ENCODE measurements at places on chromosomes 3 and 15.

GRCh38 chr3:78644847-78645246 lies 1123.0 kb downstream of the ROBO1 start:
- DNase-seq: no peak

- DNase-seq: no peak
Observed at GRCh38 chr3:167493244-167493643, 19.4 kb upstream of the SERPINI2 start.

GRCh38 chr15:31371520-31372240 lies 45.0 kb downstream of the KLF13 start:
- no peak for DNase-seq

DNA sequence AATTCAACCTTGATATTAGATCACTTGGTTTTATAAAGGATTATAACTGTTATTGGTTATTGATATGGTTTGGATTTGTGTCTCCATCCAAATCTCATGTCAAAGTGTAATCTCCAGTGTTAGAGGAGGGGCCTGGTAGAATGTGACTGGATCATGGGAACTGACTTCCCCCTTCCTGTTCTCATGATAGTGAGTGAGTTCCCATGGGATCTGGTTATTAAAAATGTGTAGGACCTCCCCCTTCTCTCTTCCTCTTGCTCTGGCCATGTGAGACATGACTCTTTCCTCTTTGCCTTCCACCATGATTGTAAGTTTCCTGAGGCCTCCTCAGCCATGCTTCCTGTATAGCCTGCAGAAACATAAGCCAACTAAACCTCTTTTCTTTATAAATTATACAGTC lies 136.0 kb upstream of the UBE2E2 start:
- DNase-seq: no peak

DNA sequence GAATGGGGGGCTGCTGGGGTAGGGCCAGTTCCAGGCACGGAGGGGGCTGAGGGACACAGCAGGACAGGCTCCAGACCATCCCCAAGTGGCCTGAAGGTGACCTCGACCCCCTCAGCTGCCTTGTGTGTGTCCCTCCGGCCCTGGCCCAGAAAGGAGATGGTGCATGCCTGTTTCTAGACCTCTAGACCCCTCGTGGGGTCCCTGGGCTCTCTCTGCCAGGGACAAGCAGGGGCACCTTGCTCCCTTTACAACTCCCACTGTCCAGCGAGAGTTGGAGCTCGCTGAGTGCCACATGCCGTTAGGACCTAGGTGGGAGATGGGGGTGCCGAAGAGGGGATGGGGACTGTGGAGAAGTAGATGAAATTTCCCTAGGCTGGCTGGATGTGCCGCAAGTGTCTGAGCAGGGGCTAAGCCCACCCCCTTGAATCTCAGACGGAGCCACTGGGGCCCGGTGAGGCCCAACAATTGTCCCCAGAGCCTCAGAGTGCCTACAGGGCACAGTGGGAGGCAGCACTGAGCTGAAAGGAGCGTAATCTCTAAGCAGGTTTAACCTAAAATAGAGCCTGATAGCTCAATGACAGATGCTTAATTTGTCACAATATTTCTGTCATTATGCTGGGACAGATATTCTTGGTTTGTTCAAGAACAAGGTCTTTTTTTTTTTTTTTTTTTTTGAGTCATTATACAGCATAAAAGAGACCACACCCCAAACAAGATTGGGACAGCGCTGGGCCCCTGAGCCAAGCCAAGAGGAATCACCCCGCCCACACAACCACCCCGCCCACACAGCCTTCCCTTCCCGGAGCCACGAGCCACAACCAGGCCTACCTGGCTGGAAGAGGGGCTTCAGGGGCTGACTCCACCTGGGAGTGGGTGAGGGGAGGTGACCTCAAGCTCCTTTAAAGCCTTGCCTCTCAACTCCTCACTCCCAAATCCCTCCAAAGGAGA lies 23.6 kb upstream of the KLF13 start:
- no peak for DNase-seq

DNA sequence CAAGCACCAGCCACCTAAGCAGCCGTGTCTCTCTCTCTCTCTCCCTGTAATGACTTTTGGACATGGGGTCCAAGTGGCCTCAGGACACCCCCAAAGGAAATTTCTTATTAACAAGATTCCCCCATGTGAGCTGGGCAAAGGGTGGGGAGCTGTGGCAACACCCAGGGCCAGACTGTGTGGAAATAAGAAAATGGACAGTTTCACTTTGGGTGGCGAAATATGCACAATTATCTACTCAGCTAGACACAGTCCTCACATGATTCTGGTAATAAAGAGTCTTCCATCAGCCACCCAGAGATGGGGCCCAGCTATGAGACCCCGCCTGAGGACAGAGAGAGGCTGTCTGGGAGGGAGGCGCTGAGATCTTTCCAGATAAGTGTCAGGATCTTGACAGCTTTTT lies 96.8 kb upstream of the TPM1 start:
- no peak for DNase-seq

DNA sequence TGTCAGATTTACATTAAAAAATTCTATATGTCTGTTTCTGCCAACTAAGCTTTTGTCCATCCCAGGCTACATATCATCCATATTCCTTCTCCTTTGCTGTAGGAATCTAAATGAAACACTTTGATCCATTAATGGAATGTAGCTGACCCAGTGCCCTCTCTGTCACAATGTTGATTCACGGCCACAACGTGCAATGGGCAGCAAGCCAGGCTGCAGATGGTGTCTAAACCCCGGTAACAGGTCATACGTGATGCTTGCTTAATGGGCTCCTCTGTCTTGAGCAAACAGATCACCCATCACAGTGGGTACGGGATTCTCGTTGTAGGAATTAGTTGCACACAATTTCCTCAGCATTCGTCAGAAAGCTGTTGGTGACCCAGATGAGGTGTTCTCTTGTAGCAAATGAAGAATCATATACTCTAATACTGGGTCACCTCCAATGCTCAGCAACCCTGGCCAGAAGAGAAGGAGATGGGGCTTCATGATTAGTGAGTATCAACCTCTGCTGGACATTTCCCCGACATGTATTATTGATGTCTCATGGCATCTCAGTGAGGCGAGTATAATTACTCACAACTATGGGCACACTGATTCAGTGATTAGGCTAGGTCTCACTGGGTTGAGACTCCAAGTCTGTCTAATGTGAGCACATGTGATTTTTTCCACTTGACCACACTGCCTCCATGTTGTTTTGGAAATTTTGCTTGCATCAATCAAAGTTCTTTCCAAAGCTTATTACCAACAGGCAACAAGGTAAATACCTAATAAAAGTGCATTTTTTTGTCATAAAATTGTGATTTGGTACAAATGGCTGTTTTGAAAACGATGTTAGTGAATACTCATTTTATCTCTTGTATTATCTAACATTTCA lies 12.9 kb upstream of the DCBLD2 start:
- DNase-seq: no peak

DNA sequence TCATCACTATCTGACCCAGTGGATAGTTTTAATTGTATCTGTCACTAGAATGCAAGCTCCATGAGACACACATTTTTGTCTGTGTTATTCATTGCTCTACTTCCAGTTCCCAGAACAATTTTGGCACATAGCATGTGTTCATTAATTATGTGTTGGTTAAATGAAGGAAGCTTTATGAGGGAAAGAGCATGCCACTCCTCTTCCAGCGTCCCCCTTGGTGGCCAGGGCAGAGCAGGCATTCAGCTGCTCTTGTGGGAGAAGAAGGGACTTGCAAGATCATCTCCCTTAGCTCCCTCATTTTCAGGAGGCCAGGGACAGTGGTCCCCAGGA lies 489 bp upstream of the GALNT15 start:
- DNase-seq: no peak

Data from right renal pelvis (tissue), 4 donors.